Kidney glomerular epithelial cell (primary cell): ENCODE measurements at places on chromosomes 1 and 21.

DNA sequence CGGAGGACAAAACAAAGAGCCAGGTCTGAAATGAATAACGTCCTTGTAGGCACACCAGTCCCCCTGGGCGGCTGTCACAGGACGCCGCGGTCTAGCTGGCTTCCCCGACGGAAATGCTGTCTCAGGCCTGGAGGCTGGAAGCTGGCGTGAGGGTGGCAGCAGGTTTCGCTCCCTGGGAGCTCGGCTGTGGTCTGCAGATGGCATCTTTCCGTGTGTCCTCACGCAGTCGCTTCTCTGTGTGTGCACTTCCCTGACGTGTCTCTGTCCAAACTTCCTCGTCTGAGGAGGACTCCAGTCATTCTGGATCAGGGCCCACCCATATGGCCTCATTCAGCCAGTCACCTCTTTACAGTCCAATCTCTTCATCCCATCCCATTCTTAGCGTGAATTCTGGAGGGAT lies 14.2 kb downstream of the TNFRSF14 start:
- no peak for DNase-seq

GRCh38 chr1:71045463-71046028 lies 2.1 kb downstream of the PTGER3 start:
- DNase-seq = no peak

- DNase-seq = no peak
Measured at GRCh38 chr21:33205476-33205875, 24.3 kb upstream of the IFNAR2 start.

- peak; percentile 38 for DNase-seq
Measured at GRCh38 chr1:165928075-165928731, 100.8 kb downstream of the UCK2 start.

- DNase-seq = no peak
Measured at GRCh38 chr1:1461721-1462317, 9.7 kb upstream of the ATAD3B start.

GRCh38 chr21:41377715-41378114 lies 15.9 kb downstream of the MX2 start:
- DNase-seq = no peak

DNA sequence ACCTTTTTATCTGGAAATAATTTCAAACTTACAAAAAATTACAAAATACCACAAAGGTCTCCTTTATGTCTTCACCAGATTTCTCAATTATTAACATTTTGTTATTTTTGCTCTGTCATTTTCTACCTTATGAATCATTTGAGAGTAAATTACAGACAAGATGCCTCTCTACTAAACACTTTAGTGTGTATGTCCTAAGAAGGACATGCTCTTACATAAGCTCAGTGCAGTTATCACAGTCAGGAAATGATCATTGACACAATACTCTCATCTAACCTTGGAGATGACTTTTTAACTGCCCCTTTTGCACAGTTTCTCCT lies 378.9 kb upstream of the RUNX1 start:
- no peak for DNase-seq

DNA sequence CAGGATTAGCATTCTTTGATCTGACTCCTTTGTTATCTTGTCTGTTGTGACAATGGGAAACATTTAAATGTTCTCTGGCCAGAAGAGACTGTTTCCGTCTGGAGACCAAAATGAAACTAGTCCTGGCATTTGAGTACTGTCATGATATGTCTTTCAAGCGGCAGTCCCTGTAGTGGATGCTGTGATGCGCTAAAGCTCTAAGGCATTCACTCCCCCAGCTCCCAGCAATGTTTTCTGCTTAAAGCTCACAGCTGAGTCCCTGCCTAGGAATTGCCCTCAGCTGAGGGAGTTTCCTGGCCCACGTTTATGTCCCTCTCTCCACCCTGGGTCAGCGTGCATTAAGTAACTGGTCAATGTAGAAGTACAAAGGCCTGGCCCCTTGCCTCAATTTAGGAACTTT lies 109.4 kb downstream of the UCHL5 start:
- no peak for DNase-seq

DNA sequence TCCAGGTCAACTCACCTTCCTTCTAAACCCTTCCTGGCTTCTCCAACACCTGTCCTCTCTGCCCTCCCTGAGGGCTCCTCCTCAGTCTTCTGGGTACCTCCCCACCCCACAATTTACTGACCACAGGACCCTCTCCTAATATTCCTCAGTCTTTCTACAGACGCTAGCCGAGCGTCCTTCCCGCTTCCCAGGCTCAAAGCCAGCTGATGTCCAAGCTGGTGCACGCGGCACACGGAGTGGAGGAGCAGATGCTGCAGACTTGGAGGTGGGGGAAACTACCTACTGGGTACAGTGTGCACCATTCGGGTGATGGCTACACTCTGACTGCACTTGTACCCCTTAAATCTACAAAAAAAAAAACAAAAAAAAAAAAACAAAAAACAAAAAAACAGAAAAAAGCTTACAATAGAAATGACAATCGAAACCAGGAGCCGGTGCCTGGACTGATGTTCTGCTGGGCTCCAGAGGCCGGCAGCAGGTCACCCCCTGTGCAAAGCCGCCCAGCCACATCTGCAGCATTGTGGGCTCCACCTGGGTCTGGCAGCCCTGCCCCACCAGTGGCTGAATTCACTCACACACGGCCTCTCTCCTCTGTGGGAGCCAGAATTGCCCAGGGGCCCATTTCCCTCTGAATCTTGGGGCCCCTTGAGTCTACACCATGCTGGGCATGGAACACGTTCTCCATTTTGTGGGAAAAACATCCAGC lies 7.0 kb downstream of the TRIM11 start:
- no peak for DNase-seq

- DNase-seq = no peak
Measured at GRCh38 chr1:36707221-36707620, 224.5 kb upstream of the CSF3R start.

GRCh38 chr1:194114288-194114687 lies 927.9 kb upstream of the B3GALT2 start:
- no peak for DNase-seq

DNA sequence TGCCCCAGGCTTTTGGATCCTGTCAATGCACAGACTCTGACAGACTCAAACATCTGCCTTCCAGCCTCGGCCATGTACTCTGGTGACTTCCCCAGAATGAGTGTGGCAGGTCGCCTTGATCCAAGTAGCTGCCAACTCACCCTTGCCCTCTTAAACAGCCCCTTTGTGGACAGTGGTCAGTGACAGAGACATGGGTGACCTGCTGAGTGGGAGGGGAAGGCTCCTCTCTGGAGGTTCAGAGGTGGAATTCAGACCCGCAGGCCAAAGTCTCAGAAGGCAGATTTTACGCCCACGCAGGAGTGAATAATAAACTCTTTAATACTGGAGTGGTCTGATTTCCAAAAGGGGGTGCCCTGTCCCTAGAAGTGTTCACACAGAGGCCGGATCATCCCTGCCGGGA lies 63.5 kb downstream of the TLR5 start:
- no peak for DNase-seq

DNA sequence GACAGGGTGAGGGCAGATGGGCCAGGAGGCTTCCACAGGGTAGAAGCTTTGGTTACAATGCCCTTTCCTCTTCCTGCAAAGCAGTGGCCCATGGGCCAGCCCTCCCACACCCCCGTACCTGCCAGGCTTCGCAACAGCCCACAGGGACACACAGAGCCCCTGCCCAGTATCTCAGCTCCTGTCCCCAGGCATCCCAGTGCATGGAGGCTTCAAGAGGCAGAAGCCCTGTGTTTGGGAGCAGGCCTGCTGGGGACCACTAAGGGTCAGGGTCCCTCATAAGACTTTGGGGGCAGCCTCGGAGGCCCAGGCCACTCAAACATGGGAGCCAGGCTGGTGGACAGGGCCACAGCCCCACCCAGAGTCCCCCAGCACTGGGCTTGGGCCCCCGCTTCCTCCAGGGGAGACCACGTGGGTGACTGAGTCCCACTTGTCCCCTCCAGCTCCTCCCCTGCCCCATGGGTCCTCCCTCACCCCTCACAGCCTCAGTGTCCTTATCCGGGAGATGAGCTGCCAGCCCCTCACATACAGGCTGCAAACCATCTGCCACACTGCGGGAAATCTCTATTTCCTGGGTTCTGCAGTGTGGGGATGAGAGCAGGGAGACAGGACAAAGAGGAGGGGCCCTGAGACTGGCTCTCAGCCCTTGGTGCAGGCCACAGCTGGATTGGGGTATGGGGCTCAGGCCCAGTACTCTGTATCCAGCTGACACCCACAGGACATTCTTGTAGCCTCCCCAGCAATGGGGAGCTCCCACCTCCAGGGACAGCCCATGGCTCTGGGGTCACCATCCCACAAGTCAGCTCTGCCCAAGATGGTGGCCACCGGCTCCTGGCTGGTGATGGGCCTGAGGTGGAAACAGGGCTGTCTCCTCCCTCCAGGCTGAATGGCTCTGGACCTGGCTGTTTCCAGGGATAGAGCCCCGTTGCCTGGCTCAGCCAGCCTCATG lies 50.7 kb downstream of the WNT9A start:
- no peak for DNase-seq

GRCh38 chr1:96464066-96464465 lies 257.5 kb upstream of the PTBP2 start:
- DNase-seq = no peak

- DNase-seq = peak; percentile 96
Measured at GRCh38 chr1:27111626-27112573, 43.0 kb downstream of the SLC9A1 start.

GRCh38 chr1:86826856-86827255 lies 87.1 kb downstream of the SELENOF start:
- DNase-seq = no peak

DNA sequence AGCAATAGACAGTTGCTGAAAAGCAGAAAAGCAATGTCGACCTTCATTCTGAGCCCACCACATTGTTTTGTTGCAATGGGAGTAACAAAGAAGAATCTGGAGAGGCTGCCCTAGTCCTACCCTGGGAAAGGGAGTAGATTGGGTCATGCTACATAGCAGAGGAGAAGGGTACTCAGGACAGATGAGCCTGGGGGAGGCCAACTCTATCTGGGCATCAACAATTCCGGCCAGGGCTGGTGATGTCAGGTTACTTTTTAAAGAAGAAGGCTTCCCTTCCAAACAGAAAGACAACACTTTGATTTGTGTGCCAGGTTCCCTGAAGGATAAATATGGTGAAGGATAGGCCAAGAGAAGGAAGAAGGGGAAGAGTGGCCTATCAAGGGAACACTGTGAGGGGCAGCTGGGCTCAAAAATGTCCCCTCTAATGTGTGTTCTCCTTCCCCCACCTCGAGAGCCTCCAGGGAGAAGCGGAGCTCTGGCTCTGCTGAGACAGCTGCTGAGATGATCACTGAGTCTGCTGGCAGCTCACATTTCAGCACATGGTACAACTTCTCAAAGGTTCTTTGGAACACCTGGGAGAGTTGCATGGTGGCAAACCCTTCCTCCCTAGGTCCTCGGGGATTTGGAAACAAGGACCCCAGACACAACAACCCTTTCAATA lies 3.2 kb upstream of the ADIPOR1 start:
- DNase-seq = no peak

DNA sequence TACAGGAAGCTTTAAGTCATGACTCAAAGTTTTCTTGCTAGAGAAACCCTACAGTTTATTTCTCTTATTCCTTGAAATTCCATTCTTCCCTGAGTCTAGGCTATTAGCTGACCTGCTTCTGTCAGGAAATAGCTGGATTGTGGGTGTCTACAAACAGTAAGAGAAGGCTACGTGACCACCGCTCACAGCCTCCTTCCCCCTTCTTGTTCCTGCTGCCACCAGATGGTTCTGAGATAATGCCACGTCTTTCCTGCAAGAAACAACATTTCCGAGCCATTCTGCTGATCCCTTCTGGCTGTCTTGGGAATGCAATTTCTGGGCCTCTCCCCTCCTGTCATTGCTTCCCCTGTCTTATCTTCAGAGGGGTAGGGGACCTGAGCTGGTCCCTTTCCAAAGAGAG lies 128.9 kb upstream of the SGIP1 start:
- no peak for DNase-seq

GRCh38 chr1:168452329-168452728 lies 91.5 kb downstream of the XCL2 start:
- DNase-seq = no peak

DNA sequence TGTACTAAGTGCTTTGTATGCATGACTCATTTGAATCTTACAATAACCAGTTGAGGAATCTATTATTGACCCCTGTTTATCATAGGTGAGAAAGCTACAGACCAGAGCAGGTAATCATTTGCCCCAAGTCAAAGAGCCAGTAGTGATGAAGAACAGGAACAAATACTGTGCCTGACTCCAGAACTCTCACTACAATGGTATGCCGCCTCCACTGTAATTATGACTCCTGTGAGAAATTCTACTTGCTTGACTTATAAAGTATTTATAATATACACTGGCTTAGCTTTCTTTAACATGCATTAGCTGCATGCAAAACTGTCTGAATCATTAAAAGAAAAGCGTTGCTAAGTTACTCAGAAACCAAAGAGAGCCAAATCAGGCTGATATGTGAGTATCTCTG lies 92.6 kb downstream of the ZNF281 start:
- DNase-seq = peak; percentile 39

DNA sequence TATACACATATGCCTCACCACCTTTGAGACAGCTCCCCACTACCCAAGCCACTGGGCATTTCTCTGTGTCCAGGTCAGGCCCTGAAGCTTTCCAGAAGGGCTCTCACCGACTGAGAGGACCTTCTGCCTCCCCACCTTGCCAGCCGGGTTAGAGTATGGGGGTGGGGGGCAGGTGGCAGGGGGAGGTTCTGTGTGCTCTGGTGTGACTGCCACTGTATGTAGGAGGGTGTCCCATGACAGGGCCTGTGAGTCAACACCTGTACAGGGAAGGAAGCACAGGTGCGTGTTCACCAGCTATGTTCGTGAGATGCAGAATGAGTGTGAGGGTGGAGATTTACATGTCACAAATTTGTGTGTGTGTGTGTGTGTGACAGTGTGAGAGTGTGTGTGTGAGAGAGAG lies 7.0 kb downstream of the AHDC1 start:
- no peak for DNase-seq

GRCh38 chr1:101050869-101051268 lies 25.3 kb upstream of the DPH5 start:
- no peak for DNase-seq

DNA sequence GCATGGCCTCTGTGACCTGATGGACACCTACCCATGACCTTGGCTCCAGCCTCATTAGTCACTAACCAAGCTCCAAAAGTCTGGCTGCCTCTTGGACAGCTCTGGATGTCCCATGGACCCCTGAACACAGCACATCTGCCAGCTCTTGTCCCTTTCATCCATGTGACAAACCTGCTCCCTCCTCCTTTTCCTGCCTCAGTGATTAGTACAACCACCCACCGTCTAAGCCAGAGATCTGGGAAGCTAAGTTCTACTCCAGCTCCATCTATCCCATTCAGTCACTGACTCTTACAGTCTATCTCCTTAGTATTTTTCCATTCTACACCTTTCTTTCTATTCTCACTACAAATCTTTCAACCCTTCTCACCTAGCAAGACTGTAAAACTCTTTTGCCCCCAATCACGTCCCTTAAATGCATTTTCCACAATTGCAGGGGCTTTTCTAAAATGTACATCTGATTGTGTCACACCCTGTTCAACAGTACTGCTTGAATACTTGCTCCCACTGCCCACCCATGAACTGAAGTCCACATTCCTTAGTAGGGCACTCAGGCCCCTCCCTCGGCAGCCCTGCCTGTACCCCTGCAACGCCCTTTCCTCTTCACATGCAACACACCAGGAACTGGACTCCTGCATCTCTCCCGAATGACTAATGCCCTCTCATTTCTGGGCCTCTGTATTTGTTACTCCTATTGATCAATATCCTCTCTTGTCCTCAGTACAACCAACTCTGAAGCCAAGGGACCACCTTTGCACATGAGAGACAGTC lies 7.2 kb downstream of the GPN2 start:
- DNase-seq = no peak
